Occipital lobe (tissue), 3 donors: ENCODE measurements at places on chromosomes 16 and 17.

DNA sequence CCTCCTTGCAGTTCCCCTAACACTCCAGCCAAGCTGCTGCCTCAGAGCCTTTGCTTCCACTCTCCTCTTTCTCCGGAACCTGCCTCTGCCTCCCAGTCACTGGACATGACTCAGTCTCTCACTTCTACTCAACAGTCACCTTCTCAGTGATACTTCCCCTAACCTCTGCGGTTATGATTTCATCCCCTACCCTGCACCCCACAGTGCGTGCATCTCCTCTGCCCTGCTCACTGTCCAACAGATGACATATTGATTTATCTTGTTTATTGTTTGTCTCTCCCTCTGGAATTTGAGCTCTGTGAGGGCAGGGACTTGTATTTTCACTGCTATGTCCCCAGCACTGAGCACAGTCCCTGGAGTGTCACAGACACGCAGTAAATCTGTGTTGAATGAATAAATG lies 100.7 kb downstream of the CYLD start:
- no peak for DNase-seq

GRCh38 chr16:89909777-89910716 lies 8.6 kb upstream of the MC1R start:
- peak; percentile 66 for DNase-seq

- DNase-seq: no peak
Observed at GRCh38 chr17:15513058-15513791, 45.8 kb upstream of the CDRT4 start.

DNA sequence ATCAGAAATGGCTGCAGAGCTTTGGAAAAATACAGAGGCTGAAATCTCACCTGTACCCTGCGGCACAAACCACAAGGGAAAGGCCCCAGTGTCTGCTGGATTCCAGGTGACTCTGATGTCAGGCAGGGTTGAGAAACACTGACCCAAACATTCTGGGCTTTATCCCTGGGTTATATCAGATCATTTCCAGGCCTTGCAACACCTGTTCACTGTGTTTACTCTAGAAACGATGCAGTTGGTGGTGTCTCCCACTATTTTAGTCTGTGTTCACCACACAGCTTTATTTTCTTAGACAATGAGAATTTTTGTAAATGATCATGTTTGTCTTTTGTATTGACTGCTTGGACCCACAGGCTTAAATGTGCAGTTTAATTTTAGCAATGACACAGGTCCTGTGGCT lies 151.5 kb upstream of the SDK2 start:
- no peak for DNase-seq

GRCh38 chr16:11759997-11760396 lies 17.3 kb upstream of the TXNDC11 start:
- DNase-seq: no peak

DNA sequence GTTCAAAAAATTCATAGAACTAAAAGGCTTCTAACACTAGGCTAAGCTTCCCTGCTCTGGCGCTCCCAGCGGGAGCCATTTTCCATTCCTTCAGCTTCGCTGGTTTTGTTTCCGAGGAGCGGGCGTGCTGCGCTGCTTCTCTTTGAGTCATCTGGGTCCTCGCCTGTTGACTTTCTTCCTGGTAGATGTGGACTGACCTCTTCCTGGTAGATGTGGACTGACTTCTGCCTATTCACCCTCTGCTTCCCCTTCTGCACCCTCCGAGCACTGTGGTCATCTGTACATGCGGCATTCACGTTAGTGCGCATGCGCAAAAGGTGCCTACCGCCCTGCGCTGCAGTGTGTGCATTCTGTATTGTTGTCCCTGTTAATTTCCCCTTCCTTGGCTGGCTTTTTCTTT lies 40.8 kb upstream of the SEC14L1 start:
- DNase-seq: no peak
